Right lobe of liver (tissue), 6 donors: ENCODE measurements at places on chromosomes 13 and 19. TPM values are rescaled to one million over a fixed set of nuclear protein-coding genes. Genes with fewer than 3 reads are reported as not detected.

Gene PSG7
- not detected for total RNA-seq

Gene ZNF497
- 1.6 TPM for total RNA-seq

Gene TYROBP
- 30.4 TPM for total RNA-seq

Gene C1QTNF9
- total RNA-seq, result 0.17 TPM

Gene ZNF681
- 0.10 TPM for total RNA-seq

Gene FNDC3A
- 53.2 TPM for total RNA-seq

Gene ZNF773
- total RNA-seq, result 1.9 TPM

Gene SIRT2
- 62.0 TPM for total RNA-seq

Gene CGB3
- not detected for total RNA-seq

Gene ZNF20
- 2.6 TPM for total RNA-seq

Gene WDR87
- total RNA-seq, result not detected

Gene PTPRS
- 6.1 TPM for total RNA-seq
